ENCODE measurements at places on chromosomes 4 and X.

- DNase-seq, result peak; percentile 39
Measured at GRCh38 chr4:127370604-127371003, 262.2 kb upstream of the INTU start.

DNA sequence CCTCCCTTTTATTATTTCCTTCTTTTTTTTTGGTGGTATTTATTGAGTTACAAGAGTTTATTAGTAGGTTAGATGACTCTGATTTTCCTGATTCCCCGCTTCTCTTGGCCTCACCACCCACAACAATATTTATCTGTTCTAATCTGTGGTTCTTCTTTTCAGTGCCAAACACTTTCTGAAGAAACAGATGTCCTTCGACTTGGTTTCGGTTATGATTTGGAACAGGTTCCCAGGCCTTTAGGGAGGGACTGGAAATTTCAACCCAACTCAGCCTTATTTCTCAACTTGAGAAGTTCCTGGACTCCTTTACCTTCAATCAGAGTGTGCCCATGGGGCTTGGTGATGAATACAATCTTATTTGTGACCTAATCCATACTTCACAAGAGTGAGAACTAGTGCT lies 108.1 kb downstream of the UCHL1 start:
- no peak for DNase-seq

DNA sequence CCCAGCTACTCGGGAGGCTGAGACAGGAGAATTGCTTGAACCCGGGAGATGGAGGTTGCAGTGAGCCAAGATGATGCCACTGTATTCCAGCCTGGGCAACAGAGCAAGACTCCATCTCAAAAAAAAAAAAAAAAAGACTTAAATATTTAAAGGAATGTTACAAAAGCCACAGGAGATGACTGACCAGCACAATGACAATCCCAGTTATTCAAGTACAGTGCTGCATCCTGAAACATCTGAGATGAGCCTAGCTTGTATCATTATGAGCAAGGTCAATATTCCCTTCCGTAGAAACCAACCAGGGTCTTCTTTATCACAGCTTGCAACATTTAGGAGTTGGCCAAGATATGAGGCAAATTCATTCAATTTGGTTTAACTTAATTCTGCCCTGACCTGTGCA lies 38.6 kb downstream of the LNX1 start:
- no peak for DNase-seq

DNA sequence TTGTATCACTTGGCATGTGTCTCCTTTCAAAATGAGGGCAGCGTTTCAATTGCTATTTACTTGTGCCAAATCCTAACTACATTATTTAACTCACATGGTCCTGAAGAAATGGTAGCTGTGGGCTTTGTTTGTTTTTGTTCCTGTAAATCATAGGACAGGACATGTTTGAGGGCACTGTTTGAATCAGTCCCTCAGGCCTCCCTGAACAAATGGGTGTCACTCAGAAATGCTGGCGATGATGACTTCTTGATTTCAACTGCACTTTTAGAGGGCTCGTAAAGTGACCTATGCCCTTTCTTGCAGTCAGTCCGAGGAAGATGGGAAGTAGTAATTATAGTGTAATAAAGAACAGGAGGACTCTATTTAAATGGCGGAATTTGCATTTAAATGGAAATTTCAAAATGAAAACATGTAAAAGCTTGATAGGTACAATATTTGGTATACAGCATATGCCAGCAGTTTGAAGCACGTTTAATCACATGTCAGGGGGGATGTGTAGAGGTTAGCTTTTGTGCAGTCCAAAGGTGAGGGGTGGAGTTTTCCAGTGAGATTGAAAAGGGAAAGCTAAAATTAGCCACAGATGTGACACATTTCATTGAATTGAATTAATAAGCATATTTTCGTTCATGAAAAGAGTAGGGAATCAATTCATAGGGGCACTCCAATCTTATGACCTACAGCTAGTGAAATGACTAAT lies 1958.7 kb upstream of the IGFBP7 start:
- no peak for DNase-seq

DNA sequence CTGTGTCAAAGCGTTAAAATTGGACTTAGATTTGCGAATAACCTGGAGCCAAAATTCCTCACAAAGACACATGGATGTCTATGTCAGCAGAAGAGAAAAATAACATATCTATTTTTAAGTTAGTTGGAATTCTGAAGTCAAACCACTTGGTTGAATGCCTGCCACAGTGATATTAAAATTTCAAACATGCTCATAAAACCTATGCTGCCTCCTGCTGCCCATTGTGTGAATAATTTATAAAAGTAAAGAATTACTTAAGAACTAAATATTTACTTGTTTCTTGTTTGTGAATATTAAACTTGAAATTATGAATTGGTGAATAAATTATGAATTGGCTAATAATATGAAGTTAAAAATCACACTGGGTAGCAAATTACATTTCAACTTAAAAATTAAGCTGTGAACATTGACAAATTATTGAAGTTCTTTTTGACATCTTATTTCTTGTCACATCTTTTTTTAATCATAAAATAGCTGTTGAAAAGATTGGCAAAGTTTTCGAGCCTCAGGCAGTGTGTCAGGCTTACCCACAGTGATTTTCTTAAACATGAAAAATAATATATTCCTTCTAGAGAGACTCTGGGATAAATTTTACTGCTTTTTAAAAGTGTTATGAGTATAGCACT lies 35.4 kb downstream of the FABP2 start:
- peak; percentile 27 for DNase-seq

- no peak for DNase-seq
Measured at GRCh38 chrX:46279214-46279924, 265.9 kb downstream of the ZNF674 start.

DNA sequence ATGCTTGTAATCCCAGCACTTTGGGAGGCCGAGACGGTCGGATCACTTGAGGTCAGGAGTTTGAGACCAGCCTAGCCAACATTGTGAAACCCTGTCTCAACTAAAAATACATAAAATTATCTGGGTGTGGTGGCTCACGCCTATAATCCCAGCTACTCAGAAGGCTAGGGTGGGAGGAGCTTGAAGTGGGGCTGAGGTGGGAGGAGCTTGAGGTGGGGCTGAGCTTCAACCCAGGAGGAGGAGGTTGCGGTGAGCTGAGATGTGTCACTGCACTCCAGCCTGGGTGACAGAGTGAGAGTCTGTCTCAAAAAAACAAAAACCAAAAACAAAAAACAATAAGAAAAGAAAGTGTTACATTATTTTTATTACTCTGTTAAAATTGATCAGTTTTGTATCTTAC lies 1164.4 kb upstream of the IGFBP7 start:
- no peak for DNase-seq

GRCh38 chrX:39157796-39158195 lies 356.5 kb downstream of the MID1IP1 start:
- peak; percentile 14 for DNase-seq

- no peak for DNase-seq
Measured at GRCh38 chrX:153456161-153456560, 10.3 kb upstream of the TREX2 start.

- no peak for DNase-seq
Measured at GRCh38 chrX:39519566-39520301, 578.0 kb downstream of the BCOR start.

GRCh38 chrX:16946361-16946964 lies at the start of gene REPS2:
Gene REPS2, plus strand, starts transcription at chrX:16946658. Its CDS starts 204 bp downstream, at chrX:16946862.
- DNase-seq, result peak; percentile 4

DNA sequence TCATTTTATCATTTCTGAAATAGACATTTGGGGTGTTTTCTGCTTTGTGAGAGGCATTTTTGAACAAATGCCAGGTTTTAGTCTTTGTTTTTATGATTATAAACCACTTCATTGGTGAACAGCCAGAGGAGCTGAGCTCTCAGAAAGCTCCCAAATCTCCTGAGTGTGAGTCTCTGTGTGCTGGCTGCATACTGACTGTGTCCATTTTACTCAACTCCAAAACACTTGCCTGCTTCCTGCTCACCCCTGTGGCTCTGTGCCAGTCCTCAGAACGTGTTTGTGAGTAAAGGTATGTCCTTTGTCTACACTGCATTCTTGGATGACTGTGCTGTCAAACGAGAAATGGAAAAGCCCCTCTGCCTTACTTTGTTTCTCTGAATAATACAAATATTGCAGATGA lies 5.4 kb upstream of the LRAT start:
- no peak for DNase-seq

- DNase-seq, result no peak
Measured at GRCh38 chr4:52846502-52846901, 15.6 kb upstream of the RASL11B start.

DNA sequence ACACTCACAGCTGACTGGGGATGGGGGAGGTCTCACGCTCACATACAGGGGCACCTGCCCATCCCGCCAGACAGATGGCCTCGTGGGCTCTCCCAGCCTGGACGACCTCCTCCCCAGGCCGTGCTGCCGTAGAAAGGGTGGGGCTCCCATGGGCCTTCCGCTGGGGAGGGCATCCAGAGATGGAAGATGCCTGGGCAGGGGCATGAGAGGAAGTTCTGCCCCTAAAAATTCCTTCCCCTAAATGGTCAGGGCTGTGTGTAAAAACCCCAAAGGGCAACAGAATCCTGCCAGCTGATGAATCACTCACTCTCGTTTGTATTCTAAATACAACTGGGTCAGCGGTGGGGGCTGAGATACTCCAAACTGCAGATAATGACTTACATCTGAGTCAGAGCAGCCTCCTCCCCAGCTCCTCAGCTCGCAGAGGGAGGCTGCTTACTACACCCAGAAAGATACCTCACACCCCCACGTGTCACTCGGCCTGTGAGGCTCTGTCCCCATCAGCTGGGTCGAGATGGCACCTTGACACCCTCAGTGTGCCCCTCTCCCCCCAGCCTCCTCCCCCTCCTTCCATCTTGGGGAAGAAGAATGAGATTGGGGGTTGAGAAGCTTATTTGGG lies 10.1 kb downstream of the WDR1 start:
- DNase-seq, result peak; percentile 95

DNA sequence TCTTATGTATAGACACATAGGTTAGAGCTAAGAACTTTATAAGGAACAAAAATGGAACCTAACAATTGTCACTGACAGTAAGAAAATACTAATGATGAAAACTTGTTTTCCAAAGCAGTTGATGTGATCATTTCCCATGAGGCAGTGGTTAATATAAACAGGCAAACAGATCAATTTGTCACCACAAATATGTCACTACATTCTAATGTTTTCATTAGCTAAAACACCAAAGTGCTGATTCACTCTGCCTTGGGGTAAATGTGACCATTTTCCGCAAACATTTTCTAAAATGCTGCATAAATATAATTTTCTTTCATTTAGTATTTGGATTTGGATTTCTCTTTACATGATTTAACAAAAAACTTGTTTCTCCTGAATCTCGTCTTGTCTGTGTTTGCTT lies 408.9 kb upstream of the CTSO start:
- DNase-seq, result no peak

DNA sequence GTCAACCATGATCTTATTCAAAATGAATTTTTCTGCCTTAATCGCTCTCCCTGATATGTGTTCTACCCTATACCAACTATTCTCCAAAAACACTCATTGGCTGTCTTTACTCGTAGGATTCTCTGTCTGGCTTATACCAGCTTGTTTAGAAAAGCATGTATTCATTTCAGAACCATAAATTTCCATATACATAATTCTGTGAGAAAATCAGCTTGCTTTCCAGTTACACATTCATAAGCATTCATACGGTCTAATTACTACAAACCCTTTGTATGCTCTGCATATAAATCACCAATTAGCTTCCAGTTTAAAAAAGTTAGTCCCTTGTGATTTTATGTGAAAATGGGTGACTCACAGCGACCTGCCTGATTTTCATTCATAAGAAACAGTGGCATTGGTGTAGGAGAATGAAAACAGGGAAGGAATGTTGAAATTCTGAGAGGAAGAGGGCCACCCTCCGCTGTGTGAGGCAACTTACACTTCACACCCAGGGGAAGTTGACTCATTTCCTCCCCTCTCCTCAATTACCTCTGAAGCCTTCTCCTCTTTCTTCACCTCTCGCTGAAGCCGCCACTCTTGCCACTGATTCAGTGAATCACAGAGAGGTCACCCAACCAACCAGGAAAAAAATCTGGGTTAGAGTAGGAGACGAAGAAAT lies 63.3 kb downstream of the MEPE start:
- DNase-seq, result peak; percentile 74

GRCh38 chr4:44160776-44161367 lies 287.7 kb downstream of the KCTD8 start:
- no peak for DNase-seq

DNA sequence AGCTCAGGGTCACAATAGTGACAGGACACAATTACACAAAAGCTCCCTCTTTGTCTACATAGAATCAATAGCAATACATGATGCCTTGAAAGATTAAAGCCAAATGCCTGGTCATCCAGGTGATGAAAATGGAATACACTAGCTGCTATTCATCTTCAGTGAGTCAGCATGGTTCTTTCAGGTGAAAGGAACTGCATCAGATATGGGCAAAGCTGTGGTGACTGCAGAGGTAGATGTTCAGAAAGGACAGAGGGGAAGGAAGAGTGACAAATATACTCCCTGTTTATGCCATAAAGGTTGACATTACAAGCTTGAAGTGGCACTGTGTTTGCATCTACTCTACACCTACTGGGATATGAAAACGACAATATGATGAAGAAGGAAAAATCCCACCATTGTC lies 20.0 kb upstream of the FTHL17 start:
- no peak for DNase-seq

GRCh38 chrX:77347572-77347971 lies 99.6 kb upstream of the FGF16 start:
- peak; percentile 67 for DNase-seq

GRCh38 chr4:81509191-81509590 lies 37.5 kb upstream of the RASGEF1B start:
- DNase-seq, result no peak

DNA sequence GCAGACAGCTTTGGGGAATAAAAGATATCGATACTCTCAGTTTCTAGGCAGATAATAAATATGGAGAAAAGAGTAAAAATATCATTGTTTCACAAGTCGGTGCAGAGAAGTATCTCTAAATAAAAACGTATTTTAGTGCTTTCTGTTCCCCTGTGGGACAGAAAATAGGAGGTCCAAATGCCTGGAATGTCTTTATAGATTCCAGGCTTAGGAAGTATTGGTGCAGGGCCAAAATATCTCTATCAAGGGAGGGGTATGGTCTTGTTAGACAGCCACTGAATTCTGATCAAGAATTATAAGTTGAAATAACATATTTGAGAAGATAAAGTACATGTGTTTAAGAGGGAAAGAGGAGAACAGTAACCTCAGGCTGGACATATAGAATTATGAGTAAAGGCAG lies 596.4 kb downstream of the PCDH18 start:
- peak; percentile 22 for DNase-seq

GRCh38 chrX:42754603-42755002 lies 23.4 kb downstream of the PPP1R2C start:
- no peak for DNase-seq

GRCh38 chrX:48451708-48452107 lies 18.4 kb downstream of the SLC38A5 start:
- no peak for DNase-seq

DNA sequence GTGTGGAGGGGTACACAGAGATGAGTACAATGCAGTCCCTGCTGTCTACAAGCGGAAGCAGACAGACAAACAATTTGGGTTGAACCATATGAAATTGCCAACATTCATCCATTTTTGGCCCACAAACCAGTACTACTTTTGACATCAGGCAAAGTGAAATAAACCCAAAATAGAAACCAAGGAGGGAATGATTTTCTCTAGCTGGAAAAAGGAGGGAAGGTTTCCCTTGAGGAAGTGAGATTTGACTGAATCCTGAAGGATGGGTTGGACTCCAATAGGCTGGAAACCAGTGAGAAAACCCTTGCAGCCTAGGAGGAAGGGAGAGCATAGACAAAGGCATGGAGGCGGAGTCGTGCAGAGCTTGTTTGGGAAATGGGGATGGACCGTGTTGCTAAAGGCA lies 63.5 kb upstream of the PJA1 start:
- no peak for DNase-seq

GRCh38 chrX:31252133-31252532 lies 180.3 kb upstream of the FTHL17 start:
- DNase-seq, result no peak

GRCh38 chrX:23269923-23270322 lies 64.7 kb upstream of the PTCHD1 start:
- no peak for DNase-seq
